ENCODE measurements at places on chromosomes 7 and 10.

- DNase-seq = no peak
Measured at GRCh38 chr10:71740069-71740653, 20.6 kb upstream of the C10orf105 start.

DNA sequence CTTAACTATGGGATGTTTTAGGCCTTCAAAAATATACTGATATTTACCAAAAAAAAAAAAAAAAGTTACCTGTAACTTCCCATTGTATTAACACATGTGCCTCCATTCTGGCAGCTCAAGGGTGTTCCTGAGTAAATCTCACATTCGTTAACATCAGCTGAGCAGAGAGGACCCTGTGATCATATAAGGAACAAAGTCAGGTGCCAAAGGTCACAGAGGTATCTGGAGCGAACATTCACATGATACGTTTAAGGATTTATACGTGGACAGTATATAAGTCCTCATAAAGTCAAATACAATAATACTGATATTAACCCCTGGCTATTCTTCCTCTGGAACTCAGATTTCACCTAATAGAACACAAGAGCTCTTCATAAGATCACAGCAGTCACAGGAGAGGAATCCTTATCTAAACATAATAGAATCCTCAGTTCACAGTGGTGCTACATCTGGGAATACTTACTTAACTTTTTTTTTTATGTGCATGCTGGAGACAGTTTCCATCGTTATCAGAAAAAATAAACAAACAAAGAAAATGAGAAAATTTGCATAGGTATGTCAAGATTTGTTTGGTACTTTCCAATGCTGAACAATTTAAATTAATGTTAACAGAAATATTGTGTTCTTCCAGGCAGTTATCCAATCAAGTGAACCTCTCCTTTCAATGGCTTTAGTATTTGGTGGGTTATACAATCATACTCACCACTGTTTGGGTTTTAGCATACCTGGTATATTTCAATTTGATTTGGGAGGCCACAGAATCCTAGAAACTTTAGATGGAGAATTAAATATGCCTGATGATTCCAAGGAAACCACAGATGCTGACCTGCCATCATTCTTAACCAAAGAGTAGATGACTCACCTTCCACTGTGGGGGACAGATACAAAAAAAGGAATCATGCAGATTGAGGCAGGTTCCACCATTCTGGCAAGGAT, 6.6 kb downstream of the CUBN start:
- DNase-seq = no peak

DNA sequence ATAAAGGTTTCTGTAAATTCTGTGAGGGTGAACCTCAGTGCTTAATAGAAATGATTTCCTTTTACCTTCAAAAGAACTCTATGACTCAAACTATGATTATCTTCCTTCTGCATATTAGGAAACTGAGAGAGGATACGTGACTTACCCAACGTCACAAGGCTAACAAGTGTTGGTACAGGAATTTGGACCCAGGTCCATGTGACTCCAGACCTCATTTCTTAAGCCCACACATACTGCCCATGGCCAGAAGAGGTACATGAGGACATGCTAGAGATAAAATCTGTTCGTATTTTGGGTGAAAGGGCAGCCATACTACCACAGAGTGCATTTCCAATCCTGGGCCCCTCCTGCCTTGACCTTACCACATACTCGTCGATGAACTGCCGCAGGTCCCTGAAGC, 61.5 kb upstream of the TM9SF3 start:
- no peak for DNase-seq

GRCh38 chr10:51668336-51668689, 31.1 kb downstream of the CSTF2T start:
- DNase-seq = no peak

GRCh38 chr7:105787793-105788192, 88.6 kb downstream of the ATXN7L1 start:
- DNase-seq = no peak

DNA sequence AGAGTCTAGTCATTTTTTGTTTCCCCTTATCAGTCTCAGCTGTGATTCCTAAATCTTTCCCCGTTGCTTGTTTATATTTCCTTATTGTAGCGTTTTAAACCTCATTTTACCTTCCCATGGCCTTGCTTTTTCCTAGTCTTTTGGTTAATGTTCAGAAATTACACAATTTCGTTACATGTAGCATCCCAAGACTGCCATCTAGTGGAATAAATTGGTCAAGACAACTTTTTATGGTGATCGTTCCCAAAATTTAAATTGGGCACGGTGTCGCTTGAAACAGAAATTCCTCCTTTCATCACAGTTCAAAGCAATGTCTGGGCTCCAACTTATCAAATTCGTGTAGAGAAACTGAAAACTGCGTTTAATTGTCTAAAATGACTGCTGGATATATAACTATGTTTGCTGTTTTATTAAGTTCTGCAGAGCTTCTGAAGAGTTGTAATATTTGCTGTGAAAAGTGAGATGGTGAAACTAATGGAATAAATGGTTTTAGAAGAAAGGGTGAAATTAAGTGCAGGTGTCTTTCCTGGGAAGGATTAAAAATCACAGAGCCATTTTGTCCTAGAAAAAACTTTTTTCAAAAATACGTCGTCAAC, 370.2 kb downstream of the PHF14 start:
- DNase-seq = peak; percentile 6

- no peak for DNase-seq
Measured at GRCh38 chr10:126669168-126669567, 1.3 kb downstream of the C10orf90 start.

DNA sequence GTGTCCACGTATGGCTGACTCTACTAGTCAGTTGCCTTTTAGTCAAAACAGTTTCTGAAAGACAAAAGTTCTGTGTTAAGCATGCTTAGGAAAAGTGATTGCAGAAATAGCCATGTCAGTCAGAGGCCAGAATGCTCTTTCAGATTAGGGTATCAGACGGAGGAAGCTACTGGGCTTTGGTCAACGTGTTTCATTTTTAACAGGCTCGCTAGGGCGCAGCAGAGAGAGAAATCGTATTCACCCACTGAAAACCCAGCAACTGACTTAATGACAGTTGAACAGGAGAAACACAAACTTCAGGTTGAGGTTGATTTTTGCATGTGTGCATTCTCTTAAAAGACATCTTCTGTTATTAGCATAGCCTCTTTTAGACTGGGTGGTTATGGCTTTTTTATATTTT, 322.6 kb upstream of the KIAA1217 start:
- no peak for DNase-seq
